ENCODE measurements at places on chromosomes 7 and 10.

DNA sequence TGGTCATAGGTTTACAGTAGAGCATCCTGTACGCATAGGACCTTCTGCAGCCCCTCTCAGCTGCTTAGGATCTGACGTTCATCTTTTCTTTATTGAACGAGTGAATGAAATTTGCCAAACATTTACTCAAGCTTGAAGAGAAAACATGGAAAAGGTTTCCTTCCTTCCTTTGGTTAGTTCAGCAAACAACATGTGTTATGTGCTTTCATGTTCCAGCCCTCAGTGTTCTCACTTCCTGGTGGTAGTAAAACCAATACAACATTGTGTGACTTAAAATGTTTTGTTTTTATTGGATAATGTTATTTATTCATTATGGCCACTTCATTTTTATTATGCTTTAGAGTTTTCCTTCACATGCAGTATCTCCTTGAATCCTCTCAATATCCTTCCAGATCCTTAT is 1.4 kb upstream of the CDCA7L start:
- no peak for DNase-seq

DNA sequence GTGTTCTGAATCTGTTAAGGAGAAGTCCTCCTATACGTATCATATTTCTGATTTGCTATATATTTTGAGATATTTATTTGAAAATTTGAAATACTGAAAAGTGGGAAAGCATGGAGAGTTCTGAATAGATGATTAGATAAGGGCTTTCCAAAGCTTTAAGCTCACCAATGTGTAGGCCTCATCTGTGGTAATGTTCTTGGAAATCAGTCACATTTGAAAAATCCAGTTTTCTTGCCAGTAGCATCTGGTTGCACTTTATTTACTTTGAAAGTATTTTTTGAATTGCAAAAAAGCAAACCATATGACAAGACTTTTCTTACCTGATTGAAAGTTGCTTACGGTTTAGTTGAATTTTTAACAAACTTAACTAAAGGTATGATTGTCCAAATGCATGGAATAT is 21.7 kb downstream of the ADD3 start:
- DNase-seq, result no peak

DNA sequence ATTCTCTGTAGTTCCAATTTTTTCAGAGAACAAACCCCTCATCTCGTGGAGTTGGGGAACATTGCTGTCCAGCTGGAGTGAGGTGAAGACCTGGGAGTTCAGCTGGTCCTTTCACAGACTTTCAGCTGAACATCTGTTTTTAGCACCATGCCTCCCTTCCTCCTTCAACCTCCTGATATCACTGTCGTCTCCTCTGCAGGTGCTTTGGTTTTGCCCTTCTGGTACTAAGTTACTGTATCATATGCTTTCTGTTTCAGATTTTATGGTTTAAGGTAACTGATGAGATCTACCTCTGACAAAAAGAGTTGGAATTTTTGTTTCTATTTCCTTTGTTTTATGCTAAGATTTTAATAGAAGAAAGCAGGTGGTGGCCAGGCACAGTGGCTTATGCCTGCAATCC is 102.9 kb downstream of the ZNF438 start:
- no peak for DNase-seq

- no peak for DNase-seq
Observed at GRCh38 chr10:101295261-101295660, 58.7 kb upstream of the BTRC start.

DNA sequence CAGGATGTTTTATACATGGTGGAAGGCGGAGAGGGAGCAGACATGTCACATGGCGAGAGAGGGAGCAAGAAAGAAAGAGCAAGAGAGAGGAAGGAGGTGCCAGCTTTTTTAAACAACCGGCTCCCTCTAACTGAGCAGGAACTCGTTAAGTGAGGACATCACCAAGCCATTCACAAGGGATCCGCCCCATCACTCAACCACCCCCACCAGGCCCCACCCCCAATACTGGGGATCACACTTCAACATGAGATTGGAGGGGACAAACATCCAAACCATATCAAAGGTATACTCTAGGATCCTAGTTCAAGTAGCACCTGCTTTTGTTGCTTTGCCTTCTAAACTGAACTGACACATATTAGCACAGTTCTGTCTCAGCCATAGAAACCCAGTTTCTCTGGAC is 141.9 kb upstream of the KLF14 start:
- DNase-seq, result no peak

GRCh38 chr7:47380325-47381133 is 201.4 kb downstream of the TNS3 start:
- DNase-seq, result no peak

- no peak for DNase-seq
Observed at GRCh38 chr7:16728811-16729210, 24.7 kb upstream of the TSPAN13 start.

- DNase-seq, result no peak
Observed at GRCh38 chr7:114175125-114175524, 239.5 kb upstream of the FOXP2 start.

- DNase-seq, result no peak
Observed at GRCh38 chr10:18683427-18683826, 24.2 kb downstream of the ARL5B start.

DNA sequence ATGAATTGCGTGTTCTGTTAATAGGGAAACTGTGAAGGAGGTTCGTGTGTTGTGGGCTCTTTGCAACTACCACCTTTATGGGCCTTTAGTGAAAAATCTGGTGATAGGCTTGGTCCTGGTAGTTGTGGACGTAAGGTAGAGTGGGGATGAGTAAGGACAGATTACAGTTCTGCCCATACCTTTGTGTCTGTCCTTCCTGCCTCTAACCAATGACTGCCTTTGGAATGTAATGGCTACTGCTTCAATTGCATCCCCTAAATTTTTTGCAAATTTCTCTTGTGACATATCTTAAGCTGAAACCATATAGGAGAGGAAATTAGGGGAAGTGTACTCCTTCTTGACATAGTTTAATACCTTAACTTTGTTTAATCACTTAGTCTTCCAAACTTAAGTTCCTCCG is 82.3 kb downstream of the ADK start:
- DNase-seq, result no peak

DNA sequence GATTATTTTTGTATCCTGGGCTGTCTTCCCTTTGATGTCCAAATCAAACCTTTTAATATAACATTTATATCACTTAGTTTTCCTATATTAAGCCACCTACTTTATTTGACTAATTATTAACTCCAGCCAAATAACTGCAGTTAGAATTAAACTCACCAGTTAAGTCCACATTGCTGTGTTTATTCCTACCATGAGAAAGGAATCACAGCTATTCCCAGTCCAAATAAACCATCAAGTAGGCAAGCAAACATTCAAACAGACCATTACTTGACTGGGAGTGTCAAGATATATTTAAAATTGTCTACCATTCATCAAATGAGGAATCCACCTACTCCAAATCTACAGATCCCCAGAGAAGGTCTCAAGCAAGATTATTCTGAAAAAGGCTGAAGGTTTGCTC is 22.4 kb downstream of the PDE1C start:
- DNase-seq, result no peak

Data from NCI-H1092 treated with DMSO at 0.1 percent for 48 hours (cell line).